Stimulated activated CD8-positive, alpha-beta memory T cell treated with anti-CD3 and anti-CD28 coated beads, Interleukin-15, amount 100 ng/mL, for 4 hours (primary cell): ENCODE measurements at places on chromosomes 13 and 19.

- no peak for DNase-seq
Observed at GRCh38 chr19:38543807-38544568, 73.8 kb downstream of the MAP4K1 start.

GRCh38 chr13:73961181-73961580 lies 173.0 kb downstream of the KLF12 start:
- DNase-seq: no peak

- no peak for DNase-seq
Observed at GRCh38 chr19:1173159-1173844, 766 bp downstream of the SBNO2 start.

- DNase-seq: no peak
Observed at GRCh38 chr13:39451860-39452301, 151.1 kb downstream of the LHFPL6 start.

GRCh38 chr13:100356889-100357288 lies 231.7 kb downstream of the GGACT start:
- no peak for DNase-seq

DNA sequence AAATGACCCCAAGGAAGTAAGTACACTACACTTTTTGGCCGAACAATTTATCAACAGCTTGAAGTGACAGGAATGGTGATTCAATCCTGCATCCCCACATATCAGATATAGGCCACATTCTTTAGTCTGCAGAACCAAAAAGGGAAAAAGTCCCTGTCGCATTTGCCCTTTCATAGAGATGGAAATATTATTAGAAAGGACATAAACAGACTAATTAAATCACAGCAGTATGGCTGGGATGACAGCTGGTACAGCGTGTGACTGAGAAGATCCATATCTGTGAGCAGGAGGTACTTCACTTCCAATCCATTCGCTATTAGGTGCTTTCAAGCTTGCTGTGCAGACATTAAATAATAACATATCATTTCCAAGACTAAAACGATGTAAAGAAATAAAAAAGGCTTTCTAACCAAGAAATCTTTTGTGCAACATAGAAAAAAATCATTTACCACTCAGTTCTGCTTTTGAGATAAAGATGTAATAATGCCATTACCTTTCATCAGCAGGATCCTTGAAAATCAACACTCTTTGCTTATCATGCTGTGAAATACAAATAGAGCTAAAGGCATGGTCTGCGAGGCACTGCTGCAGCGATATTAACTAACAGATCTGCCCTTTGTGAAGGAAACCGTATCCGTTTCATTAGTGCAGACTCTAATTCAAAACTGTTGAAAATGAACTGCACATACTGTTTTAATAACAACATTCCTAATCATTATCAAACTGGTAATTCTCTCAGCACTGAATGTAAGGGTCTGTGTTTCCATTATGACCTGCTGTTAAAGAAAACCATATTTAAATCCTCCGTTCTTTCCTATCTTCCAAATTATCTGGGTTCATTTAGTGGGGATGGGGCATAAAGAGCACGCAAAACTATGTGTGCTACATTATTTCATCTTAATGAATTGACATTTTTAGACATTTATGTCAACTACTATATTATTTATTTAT lies 245.6 kb downstream of the DACH1 start:
- no peak for DNase-seq

DNA sequence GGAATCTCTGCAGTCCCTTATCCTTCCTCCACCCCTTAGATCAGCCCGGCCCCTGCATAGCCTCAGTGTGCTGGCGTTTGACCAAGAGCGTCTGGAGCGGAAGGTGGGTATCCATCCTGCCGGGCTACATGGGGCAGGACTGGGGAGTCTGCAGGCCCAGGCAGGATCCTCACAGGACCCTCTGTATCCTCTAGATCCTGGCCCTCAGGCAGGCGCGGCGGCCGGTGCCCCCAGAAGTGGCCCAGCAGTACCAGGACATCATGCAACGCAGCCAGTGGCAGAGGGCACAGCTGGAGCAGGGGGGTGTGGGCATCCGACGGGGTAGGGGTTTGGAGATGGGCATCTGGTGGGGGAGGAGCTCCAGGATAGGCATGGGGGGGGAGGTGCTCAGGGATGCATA lies 8.9 kb downstream of the PODNL1 start:
- no peak for DNase-seq

DNA sequence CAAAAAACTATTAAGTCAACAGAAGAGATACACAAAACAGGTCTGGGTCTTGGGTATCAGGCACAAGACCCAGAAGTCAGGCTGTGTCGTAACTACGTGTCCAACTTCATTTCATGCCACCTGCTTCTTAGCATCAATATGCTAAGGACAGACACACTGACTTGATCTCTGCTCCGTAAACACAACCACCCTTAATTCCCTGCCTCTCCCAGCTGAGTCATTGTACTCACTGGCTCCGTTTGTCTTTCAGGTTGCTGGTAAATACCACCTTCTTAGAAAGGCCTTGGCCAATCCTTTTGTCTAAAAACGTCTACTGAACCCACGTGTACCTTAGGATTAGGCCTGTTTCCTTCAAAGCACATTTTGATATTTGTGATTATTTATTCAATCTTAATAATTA lies 726.2 kb downstream of the PCDH9 start:
- no peak for DNase-seq

- peak; percentile 3 for DNase-seq
Observed at GRCh38 chr19:7595466-7596133, at the start of gene CAMSAP3. CAMSAP3 (plus strand) TSS chr19:7595863; CDS start chr19:7596003, 140 bp downstream.

- no peak for DNase-seq
Observed at GRCh38 chr19:4732680-4733114, 9.1 kb upstream of the DPP9 start.

- DNase-seq: no peak
Observed at GRCh38 chr13:32468502-32469142, 40.7 kb upstream of the N4BP2L1 start.

DNA sequence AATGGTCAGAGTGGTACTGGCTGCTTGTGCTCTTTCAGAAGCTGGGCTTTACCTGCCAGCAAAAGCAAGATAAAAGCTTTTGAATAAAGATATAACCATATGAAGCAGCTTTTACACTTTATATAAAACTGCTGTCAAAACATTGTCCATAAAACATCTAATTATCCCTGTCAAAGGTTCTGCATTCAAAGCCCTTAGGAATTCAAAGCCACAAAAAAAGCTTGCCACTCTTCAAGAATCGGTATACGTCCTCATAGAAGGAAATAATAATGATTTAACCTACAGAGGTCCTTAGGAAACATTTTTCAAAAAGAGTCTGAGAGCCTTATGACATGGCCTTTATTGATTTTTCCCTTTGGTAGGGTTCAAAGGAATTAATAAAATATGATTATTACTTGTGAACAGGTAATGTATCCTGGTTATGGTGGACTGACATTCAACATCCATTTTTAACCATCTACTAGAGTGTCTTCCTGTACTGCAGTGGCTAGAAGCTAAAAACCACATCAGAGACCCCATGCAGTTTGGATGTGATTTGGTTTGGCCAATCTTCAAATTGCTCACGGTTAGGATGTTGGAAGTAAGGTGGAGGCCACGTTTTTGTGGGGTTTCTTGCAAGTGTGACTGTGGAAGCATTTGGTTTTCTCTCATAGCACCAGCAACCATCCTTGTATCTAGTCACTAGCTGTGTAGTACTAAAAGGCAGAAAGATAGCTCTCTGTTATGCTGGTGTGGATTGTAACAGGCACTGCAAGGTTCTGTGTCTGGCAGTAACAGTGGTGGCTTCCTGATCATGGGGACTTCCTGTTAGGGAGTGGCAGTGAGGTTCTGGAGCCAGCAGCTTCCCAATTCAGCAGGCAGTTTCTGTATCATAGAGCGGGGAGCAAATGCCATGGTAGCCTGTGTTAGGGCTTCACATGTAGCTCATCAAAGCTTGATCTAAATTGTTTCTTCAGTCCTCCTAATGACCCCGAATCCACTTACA lies 441.5 kb downstream of the DIAPH3 start:
- DNase-seq: no peak

DNA sequence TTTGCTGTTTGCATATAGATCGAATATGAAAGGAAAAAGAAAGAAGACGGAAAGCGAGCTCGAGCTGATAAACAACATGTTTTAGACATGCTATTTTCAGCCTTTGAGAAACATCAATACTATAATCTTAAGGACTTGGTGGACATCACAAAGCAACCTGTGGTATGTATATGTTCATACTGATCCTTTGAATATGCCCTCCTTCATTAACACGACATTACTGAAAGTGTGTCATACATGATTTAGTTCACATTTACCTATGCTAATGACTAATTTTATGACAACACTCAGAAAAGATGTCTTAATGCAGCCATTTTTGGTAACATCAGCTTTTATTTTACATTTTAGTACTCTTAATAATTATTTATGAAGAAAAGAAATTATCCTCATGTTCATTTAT lies 66.4 kb upstream of the KCTD4 start:
- no peak for DNase-seq

DNA sequence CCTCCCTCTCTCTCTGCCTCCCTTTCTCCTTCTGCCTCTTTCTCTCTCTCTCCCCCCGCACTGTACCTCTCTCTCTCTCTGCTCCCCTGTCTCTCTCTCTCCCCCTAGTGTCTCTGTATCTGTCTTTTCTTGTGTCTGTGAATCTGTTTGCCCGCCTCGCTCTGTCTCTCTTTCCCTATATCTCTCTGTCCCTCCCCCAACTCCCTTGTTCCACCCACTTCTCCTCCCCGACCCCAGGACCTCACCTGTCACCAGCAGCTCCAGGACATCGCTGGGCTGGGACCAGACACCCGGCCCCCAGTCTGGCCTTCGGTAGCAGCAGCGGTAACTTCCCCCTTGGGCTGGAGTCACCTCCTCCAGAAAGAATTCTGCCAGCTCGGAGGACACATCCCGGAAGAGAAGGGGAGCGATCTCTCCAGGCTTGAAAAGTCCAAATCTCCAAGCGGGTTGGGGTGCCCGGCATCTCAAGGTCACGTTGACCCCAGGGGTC lies 3.9 kb downstream of the OSCAR start:
- DNase-seq: no peak

- DNase-seq: no peak
Observed at GRCh38 chr19:412356-413355, 3.7 kb upstream of the C2CD4C start.

GRCh38 chr19:7482584-7483439 lies 6.0 kb downstream of the PEX11G start:
- DNase-seq: no peak

GRCh38 chr19:29384656-29385055 lies 141.1 kb upstream of the VSTM2B start:
- DNase-seq: no peak

DNA sequence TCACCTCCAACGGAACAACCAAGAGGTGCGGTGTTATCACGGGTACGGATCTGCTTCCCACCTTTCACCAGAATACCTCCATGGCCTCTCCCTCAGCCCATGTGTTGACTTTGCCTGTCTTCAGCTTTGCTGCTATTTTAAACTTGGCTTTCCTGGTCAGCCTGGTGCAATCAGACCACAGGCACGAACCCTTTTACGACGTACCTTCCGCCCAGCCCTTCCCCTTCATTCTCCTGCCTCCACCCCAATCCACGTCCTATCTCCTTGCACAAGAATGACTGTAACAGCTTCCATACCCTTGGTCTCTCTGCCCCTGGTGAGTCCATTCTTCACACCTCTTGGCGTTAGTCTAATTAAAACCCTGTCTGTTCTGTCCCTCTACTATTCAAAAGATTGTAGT lies 431.7 kb downstream of the EFNB2 start:
- no peak for DNase-seq

GRCh38 chr19:47650700-47651099 lies 41.8 kb downstream of the BICRA start:
- DNase-seq: no peak

DNA sequence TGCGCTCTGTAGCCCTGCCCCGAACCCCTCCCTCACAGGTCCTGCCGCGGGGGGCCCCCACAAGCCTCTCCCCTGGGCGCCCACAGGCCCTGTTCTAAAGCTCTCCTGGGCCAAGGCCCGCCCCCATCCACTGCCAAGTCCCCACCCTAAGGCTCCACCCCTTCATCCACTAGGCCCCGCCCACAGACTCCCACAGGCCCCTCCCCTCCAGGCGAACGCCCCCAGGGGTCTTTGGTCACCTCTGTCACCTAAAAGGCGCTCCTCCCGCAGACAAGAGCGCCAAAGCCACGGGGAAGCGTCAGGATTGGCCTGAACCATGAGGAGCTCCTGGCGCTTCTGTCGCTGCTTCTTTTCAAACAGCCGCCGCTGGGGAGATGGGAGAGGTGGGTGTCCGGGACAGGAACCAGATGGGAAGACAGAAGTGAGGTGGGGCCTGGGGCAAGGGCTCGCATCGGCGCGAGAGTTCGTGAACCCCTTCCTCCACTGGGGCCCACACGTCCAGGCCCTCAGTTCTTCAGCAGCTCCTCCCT lies 2.3 kb downstream of the TULP2 start:
- DNase-seq: no peak

- no peak for DNase-seq
Observed at GRCh38 chr19:42178791-42179674, 38.4 kb downstream of the DEDD2 start.

DNA sequence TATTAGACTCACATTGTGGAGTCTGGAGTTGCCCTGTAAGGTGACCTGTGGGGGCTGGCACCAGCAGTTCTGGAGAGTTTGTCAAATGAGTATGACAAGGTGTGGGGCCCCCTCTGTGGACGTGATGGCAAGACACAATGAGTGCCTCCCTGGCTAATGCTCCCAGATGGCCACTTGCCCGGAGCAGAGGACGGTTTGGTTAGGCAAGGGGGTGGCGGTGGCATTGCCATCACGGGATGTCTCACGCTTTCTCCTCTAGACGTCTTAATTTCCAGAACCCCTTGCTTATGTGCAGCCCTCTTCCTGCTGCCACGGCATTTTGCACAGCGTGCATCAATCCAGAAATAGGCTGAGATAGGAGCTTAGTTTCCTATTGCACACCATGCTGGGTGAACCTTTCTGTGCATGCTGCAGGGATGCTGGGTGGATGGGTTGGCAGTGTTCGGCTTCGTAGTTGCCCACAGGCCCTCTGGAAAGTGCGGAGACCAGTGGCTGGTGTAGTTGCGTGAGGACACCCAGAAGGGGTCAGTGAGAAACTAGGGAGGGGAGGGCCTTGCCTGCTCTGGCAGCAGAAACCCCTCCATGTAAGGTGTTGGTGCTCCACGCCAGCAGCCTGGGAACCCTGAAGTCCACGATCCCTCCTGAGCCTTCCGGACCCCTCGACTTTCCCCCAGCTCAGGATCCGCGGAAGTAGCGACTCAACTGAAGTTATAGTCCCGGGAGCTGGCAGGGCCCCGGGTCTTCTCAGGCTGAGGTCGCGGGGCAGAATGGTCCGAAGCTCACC lies 18.1 kb upstream of the LRP3 start:
- no peak for DNase-seq

GRCh38 chr19:51026554-51026831 lies at the start of gene KLK11:
KLK11 (minus strand) TSS chr19:51026616; CDS start chr19:51025631, 985 bp downstream.
- DNase-seq: no peak

DNA sequence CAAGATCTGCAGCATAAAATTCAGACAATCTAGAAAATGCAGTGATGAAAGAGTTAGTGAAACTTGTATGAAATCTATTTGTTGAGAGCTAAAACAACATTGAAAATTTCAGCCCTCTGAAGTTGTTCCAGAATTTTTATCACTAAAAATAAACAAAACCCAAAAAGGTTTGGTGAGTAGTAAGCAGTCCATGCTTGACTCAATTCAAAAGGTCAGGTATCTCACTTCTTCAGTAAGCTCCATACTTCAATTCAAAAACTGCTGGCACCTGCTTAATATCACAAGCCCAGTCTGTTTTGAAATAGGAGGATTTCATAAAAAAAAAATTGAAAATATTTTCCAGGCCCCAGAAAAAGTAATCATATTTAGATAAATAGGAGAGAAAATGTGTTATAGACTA lies 894.4 kb downstream of the SLITRK5 start:
- DNase-seq: no peak

GRCh38 chr19:52138278-52138982 lies 1.3 kb downstream of the ZNF616 start:
- no peak for DNase-seq
